ENCODE measurements at places on chromosomes 1 and 21.

DNA sequence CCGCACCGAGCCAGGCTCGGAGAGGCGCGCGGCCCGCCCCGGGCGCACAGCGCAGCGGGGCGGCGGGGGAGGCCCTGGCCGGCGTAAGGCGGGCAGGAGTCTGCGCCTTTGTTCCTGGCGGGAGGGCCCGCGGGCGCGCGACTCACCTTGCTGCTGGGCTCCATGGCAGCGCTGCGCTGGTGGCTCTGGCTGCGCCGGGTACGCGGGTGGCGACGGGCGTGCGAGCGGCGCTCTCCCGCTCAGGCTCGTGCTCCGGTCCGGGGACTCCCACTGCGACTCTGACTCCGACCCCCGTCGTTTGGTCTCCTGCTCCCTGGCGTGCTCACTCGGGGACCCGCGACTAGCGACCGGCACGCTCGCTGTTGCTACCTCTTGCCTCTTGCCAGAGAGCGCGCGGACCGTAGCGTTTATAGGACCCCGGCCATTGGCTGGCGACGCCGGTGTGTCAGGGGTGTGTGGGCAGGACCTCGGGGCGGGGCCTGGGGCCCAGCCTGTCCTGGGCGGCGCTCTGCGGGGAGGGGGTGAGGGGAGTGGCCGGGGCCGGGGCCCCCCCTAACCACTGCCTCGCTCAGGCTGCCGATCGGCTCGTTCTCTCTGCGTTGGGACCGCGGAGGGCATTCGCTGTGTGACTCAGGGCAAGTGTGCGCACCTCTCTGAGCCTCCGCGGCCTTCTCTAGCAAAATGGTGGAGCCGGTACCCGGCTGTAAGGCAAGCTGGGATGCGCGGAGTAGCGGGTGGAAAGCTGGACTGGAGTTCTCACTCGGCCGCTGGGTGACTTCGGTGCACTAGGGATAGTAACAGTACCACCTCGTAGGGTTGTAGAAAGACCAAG is at the start of gene SLC2A1:
TSS of gene SLC2A1 (minus strand) at position 381 of the 832 bp plus-strand sequence. CDS start at position 164, 217 bp downstream.
- peak; percentile 79 for DNase-seq

DNA sequence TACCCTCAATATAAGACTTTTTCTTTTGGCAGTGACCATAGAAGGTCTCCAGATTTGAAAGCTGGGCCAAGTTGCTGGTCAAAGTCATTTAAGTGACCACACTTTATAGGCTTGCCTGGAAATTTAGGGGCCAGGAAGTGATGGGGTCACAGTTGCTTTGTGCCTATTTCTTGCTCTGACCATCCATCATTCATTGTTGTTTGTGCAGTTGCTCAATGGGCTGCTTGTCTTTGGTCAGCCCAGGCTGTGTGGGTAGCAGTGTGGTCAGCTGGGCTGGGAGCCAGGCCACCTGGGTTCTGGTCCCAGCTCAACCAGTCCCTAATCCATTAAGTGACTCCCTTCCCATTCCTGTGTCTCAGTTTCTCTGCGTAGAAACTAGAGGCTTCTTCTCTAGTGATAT is 2.1 kb upstream of the OTUD7B start:
- no peak for DNase-seq

- DNase-seq: no peak
These were observed 22.5 kb downstream of the DISP3 start for GRCh38 chr1:11501491-11501897.

- DNase-seq: no peak
These were observed 5.6 kb upstream of the ZNF362 start for GRCh38 chr1:33250724-33251123.

- DNase-seq: peak; percentile 40
These were observed 39.9 kb downstream of the F5 start for GRCh38 chr1:169546087-169546995.

DNA sequence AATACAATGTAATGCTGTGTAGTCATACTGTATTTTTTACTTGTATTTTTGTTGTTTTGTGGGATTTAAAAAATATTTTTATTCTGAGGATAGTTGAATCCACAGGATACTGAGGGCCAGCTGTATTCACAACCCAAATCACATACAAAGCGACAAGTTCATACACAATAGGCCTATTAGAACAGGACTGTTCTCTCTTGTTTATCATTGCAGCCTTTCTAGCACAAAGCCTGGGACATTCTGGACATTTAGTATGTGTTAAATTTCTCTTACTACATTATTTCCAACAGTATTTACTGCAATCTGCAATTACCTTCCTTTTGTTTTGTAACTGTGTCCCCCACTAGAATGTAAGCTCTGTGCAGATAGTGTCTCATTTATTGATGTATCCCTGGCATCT is 65.4 kb downstream of the SLC35A3 start:
- no peak for DNase-seq

GRCh38 chr1:15916417-15916816 is 59.5 kb downstream of the ZBTB17 start:
- no peak for DNase-seq

DNA sequence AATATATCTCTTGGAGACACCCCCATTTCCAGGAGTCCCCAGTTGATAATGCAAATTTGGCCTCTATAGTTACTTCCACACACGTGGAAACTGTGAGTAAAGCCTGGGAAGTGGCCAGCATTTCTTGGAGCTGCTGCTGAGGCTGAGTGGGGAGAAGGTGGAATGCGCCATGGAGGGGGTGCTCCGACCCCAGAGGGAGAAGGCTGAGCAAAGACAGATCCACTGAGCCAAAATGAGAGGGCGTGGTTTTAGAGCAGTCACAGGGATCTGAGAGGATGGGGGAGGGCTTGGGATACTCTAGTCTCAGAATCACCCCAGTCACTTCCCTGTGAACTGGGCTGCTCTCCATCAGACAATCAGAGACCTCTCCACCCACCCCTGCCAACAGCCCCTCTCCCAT is 38.7 kb downstream of the TRIM62 start:
- no peak for DNase-seq

All from GM12878 (cell line).